ENCODE measurements at places on chromosomes 12 and 14.

DNA sequence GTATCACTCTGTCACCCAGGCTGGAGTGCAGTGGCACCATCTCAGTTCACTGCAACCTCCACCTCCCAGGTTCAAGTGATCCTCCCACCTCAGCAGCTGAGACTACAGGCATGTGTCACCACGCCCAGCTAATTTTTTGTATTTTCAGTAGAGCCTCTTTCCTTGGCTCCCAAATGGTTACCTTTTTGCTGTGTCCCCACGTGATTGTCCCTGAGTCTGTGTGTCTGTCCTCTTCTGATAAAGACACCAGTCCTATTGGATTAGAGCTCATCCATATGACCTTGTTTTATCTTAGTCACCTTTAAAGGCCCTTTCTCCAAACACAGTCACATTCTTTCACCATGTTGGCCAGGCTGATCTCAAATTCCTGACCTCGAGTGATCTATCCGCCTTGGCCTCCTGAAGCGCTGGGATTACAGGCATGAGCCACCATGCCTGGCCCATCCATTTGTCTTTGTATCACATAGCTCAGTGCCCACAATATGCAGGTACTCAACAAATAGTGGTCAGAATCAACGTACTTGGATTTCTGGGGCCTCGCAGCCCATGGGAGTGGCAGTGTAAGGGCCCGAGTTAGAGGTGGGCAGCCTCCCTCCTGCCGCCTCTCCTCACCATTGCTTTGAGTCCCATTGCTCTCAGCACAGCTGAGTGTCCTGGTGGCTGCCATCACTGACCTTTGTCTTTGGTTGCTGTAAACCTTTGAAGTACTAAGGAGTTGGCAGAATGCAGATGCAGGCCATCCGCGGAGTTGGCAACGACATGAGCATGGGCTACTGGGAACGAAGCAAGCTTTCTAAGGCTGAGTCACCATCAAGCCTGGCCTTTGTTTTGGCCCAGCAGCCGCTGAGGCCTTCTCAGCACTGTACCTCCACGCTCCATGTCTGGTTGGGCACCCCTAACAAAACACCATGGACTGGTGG lies 9.3 kb downstream of the TPCN1 start:
- DNase-seq, result no peak

DNA sequence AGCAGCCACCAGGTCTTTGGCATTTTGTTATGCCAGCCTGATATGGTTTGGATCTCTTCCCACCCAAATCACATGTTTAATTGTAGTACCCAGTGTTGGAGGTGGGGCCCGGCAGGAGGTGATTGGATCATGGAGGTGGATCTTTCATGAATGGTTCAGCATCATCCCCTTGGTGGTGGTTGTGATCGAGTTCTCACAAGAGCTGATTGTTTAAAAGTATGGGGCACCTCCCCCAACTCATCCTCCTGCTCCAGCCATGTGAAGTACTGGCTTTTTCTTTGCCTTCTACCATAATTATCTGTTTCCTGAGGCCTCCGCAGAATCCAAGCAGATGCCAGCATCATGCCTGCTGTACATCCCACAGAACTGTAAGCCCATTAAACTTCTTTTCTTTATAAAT lies 12.8 kb upstream of the PRKD1 start:
- no peak for DNase-seq

GRCh38 chr14:35220920-35221319 lies 71.3 kb upstream of the PSMA6 start:
- no peak for DNase-seq

DNA sequence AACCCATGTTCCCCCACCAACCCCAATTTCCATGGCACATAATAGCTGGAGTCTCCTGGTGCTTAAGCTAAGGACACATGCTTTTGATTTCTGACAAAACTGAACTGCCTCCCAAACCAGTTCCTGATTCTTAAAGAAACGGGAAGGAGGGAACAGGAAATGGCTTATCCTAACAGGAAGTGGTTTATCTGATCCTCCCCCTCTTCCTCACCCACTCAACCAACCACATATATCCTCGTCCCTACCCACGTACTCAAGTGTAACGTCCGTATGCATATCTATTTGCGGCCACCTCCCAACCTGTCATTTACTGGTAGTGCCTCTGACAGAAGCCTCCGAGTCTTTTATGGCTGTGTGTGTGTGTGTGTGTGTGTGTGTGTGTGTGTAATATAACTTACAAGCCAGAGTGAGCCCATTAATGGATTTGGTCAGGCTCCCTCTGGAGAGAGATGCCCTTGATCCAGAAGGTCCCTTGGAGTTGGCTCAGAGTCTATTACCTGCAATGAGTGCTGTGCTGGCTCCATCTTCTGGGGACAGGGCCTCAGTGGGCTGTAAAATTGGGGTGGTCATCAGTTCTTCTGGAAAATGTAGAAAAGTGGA lies 7.7 kb downstream of the DAZAP2 start:
- no peak for DNase-seq

DNA sequence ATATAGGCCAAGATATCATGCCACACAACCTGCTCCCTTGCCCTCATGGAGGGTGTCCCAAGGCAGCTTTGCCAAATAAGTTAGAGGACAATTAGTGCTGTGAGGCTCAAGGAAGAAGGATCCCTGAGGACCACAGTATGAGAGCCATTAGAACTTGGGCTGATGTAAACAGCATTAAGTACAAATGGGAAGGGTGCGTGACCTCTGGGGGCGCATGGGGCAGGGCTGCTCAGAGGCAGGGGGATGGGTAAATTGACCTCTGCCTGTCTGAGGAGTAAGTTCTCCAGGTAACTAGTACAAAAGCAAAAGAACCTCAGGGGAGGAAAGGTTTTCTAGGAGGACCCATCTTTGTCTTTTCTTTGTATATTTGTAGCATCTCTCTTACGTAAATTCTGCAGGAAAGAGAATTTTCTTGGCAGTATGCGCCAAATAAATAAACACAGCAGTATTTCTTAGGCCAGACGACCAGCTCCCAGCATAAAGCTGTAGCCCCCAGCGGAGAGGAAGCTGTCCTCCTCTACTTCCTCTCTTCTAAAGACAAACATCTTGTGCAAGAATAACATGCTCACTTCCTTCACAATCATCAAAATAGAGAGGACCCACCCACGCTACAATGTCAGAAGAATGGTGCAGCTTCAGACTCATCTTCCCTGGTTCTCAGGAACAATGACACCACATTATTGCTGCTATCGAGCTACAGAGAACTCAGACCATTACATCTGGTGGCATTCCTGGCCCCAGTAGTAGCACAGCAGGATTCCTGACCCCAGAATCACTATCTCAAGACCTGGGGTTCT lies 16.4 kb upstream of the VWF start:
- DNase-seq, result peak; percentile 62

DNA sequence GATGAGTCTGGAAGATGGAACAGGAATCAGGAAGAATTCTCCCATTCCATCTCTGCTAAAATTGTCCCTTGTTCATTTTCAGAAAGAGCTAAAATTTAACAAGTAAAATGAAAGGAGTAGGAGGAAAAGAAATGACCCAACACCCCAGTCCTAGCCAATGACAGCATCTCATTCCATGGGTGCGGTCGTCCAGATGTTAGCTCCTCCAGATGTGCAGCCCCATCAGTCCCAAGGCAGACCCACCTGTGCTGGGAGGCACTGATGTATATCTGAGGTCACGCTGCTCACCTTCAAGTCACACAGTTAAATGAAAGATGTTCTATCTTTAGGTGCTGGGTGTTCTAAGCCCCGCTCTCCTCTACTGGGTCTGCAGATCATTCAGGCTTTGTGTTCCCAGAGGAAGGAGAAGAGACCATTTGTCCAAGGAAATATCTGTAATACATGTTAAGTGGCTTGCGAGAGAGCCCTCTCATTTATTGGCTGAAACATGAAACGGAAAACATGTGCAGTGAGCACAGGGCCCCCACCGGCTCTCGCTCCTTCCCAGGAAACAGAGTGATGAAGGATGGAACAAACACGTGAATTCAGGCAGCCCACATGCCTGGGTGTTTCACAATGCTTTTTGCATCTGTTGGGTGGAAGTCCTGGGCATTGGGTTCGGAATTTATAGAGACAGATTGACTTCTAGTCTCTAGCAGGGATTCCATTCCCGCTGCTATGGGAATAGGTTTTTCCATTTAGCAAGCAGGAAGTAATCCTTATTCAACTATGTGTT lies 294.6 kb downstream of the NUAK1 start:
- no peak for DNase-seq

- DNase-seq, result no peak
Measured at GRCh38 chr12:85489194-85489593, 209.2 kb downstream of the ALX1 start.

- no peak for DNase-seq
Measured at GRCh38 chr12:67578976-67579661, 69.4 kb upstream of the DYRK2 start.

DNA sequence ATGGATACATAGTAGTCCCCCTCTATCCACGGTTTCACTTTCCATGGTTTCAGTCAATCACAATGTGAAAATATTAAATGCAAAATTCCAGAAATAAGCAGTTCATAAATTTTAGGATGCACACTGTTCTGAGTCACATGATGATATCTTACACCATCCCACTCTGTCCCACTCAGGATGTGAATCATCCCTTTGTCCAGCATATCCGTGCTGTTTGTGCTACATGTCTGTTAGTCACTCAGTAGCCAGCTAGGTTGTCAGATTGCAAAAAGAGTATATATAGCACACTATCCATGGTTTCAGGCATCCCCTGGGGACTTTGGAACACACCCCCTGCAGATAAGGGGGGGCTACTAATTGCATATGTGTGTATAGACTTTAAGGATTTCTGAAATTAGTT lies 8.1 kb upstream of the NAA30 start:
- DNase-seq, result no peak

- DNase-seq, result no peak
Measured at GRCh38 chr12:17028348-17028747, 422.4 kb upstream of the LMO3 start.

- DNase-seq, result no peak
Measured at GRCh38 chr12:48773686-48774085, 15.2 kb downstream of the ADCY6 start.

DNA sequence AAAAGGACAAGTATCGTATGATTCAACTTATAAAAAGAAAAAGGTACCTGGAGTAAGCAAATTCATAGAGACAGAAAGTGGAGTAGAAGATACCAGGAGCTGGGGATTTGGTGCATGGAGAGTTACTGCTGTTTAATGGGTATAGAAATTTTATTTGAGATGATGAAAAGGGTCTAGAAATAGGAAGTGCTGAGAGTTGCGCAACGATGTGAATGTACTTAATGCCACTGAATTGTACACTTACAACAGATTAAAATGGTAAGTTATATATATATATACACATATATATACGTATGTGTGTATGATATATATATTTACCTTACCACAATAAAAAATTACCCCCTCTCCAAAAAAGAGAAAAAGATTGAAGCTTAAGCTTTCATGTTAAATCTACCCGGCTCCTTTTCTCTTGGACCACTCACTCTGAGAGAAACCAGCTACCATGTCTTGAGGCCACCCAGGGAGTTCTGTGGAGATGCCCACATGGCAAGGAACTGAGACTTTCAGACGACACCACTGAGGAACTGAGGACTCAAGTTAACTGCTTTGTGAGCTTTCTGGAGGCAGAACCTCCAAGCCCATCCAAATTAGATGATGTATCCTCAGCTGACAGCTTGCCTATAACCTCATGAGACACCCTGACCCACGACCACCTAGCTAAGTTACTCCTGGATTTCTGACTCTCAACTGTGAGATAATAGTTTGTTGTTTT lies 130.0 kb upstream of the BTG1 start:
- no peak for DNase-seq

DNA sequence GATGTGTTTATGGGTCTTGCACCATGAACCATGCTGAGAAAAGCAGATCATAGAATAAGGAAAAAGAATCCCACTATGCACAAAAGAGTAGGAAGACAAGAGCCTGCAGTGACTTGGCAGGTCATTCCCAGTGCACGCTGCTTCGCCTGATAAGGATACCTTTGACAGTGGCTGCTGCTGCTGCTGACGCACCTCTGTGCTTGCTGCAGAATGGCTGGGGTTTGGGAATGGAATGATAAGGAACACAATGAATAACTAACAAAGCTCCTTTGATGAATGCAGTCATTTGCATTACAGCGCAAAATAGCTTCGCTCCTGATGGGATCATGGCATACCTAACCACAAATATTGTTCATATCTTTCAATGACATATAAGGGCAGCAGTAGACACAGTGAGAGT lies 278.7 kb downstream of the PDZRN4 start:
- DNase-seq, result no peak

DNA sequence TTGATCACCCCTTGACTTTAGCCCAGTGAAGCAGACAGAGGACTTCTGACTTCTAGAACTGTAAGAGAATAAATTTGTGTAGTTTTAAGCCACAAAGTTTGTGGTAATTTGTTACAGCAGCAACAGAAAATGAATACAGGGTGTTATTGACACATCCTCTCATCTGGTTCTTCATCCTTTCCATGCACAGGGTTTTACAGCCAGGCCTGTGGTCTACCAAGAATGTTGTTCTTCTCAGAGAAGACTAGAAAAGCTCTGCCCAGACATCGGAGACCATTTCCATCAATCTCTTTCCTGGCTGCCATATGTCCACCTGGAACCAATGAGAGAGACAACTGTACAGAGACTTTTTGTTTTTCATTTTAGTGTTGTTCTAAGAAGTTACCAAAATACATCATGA lies 308.2 kb upstream of the AMIGO2 start:
- DNase-seq, result no peak

DNA sequence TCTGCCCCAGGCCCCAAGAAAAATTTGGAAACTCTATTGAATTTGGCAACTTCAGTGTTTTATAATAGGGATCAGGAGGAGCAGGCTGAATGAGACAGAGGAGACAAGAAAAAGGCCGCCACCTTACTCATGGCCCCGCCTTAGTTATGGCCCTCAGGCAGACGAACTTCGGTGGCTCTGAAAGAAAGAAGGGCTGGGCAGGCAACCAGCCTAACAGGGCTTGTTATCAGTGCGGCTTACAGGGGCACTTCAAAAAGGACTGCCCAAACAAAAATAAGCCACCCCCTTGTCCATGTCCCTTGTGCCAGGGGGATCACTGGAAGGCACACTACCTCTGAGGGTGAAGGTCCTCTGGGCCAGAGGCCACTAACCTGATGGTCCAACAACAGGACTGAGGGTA lies 146.3 kb upstream of the ATF7IP start:
- no peak for DNase-seq

GRCh38 chr14:48614003-48614402 lies 938.6 kb upstream of the MDGA2 start:
- no peak for DNase-seq

DNA sequence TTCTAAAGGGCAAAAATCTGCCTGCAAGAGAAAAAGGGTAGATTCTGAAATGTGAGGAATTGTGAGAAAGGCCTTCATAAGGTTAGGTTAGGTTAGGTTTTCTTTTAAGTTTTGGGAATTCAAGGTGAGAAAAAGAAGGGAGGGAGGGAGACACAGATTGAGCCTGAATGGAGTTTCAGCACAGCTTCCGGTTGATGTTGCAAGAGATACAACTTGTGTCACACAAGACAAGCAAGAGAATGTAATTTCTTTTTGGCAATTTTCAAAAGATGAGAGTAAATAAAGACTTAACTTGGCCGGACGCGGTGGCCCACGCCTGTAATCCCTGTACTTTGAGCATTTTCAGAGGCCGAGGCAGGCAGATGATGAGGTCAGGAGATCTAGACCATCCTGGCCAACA lies 63.8 kb downstream of the CPSF2 start:
- DNase-seq, result no peak
